ENCODE measurements at places on chromosomes 4 and X. TPM values are rescaled to one million over a fixed set of nuclear protein-coding genes. Genes with fewer than 3 reads are reported as not detected.

The PNMA6A gene
- total RNA-seq, result 2.5 TPM

The SMR3B gene
- total RNA-seq, result not detected

DNA sequence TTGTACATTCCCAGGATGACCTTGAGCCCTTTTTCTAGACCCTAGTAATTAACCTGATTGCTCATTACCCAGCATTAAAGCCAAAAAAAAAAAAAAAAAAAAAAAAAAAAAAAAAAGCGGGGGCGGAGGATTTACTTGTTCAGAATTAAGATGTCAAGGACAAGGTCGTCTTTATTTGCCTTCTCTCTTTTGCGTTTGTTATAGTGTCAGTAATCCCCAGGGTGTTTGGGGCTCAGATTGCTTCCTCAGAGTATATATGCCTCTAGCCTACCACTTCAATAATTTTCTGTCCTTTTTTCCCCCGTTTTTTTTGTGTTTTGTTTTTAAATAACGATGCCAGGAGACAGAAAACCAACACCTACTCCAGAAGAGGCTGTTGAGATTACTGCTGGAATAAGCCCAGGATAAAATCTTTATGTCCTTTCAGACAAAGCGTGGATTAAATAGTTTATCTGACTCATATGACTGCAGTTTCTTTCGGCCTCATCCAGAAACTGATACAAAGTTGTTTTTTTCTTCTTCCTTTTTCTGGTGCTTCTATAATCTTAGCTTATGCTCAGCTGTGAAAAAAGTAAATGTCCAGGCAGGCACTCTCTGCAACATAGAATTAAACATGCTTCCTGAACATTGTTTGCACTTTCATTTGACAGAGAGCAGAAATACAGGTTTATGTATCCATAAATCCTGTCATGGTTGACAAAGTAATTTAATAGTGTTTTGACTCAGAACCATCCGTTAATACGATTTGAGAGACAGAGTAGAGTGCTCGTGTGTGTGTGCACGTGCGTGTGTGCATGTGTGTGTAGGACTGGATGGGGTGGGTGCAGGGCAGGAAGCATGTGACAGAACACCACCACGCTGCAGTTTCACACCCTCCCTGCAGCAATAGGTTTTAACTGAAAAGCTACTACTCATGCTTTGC lies 138.6 kb downstream of the AFF1 start:
- no peak for DNase-seq

The ARHGAP36 gene
- total RNA-seq, result not detected

- no peak for DNase-seq
Observed at GRCh38 chrX:85516131-85516530, 136.7 kb upstream of the POF1B start.

The NSG1 gene
- total RNA-seq, result 0.16 TPM

The ASB12 gene
- total RNA-seq, result not detected

DNA sequence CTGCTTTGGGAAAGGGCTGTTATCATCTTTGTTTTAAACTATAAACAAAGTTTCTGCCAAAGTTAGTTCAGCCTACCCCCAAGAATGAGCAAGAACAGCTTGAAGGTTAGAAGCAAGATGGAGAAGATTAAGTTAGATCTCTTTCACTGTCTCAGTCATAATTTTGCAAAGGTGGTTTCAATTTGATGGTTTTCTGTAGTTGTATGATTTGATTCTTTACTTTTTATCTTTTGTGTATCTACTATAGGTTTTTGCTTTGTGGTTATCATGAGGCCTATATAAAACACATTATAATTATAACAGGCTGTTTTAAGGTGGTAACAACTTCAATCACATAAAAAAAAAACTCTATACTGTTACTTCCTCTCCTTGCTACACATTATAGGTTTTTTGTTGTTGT lies 35.4 kb upstream of the ALG13 start:
- DNase-seq, result no peak

- DNase-seq, result no peak
Observed at GRCh38 chrX:107485013-107485412, 35.6 kb downstream of the FRMPD3 start.
